ENCODE measurements at places on chromosomes 6 and 20.

DNA sequence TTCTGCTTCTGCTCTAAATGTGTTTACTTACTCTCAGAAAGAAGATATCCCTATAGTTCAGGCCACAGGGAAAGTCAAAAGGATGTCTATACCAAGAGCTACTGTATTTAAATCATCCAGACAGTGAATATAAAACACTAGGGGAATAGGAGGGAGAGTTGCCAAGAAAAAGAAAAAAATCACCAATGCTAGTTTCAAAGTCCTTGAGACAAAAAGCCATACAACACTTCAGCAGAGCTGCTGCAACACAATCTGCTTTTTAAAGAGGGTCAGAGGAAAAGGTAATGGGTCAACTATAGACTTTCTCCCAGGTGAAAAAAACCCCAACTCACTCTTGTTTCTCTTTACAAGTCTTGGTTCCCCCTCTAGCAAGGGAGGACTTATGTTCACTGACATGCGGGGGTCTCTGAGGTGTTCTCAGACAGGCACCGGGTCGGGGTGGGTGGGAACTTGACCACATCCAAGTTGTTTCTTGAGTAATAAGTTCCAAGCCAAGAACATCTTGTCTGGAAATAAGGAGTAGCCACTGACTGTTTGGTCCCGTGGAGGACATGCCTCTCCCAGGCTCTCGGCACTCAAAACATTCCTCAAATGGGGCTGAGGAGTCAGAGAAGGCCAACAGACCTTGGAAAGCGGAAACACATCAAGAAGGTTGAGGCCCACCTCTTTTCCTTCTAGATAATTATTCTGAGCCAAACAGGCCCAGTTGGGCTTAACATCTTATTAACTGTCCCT, 47.7 kb downstream of the GJA10 start:
- no peak for DNase-seq

- DNase-seq, result no peak
Observed at GRCh38 chr20:13816757-13817156, 31.9 kb downstream of the NDUFAF5 start.

- no peak for DNase-seq
Observed at GRCh38 chr20:33188421-33188820, 20.5 kb downstream of the BPIFA2 start.

DNA sequence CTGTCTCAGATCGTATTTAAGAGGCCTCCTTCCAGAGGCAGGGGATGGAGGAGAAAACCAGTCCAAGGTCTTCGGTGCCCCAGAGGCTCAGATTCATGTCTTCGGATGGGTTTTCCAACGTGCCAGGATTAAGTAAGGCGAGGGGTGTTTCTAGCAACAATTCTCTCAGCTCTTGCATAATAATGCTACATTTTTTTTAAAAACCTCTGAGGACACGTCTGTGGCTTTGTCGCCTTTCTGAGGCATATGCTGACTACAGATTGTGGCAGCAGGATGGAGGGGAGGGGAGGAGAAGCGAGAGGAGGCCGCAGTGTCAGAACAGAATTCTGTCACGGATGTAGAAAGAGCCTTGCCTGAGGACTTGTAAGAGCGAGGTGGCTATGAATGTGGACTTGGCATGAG, 17.7 kb upstream of the CCDC167 start:
- peak; percentile 62 for DNase-seq

DNA sequence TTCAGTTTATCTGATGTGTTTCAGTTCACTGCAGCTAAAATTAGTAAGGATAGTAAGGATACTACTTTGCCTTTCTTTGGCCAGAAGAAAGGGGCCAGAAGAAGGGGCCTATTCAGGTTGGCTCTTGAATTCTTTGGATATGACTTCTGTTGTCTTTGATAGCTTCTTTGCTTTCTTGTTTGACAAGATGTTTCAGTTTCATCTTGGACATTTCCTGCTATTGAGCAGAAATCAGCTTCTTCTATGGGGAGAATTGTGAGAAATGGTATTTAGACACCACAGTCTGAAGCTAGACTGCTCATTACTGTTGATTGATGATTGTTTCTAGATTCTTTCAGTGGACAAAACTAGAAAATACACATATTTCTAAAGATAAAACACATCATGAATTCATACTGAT, 23.2 kb downstream of the L3MBTL3 start:
- no peak for DNase-seq

- no peak for DNase-seq
Observed at GRCh38 chr6:19692506-19693298, 144.5 kb upstream of the ID4 start.

- DNase-seq, result no peak
Observed at GRCh38 chr6:111724505-111724904, 118.8 kb upstream of the TRAF3IP2 start.

GRCh38 chr6:63560801-63561287, 11.4 kb upstream of the LOC128125822 start:
- no peak for DNase-seq

DNA sequence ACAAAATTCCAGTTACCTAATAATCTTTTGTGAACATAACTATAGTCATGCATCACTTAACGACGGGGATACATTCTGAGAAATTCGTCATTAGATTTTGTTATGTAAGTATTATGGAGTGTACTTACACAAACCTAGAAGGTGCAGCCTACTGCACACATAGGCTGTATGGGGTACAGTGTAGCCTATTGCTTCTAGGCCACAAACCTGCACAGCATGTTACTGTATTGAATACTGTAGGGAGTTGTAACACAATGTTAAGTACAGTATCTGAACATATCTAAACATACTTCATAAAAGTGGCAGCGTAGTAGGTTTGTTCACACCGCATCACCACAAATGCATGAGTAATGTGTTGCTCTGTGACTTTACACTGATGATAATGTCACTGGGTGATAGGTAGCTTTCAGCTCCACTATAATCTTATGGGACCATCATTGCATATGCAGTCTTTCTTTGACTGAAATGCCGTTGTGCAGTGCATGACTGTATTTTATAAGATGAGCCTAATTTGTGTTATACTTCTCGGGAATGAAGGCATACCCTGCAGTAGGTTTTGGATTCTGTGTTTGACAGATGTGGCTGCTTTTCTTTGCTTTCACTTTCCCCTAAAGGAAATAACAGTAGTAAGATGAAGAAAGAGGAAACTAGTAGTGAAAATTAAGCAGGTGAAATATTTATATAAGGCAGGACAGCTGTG, 365.6 kb downstream of the FARS2 start:
- DNase-seq, result no peak

DNA sequence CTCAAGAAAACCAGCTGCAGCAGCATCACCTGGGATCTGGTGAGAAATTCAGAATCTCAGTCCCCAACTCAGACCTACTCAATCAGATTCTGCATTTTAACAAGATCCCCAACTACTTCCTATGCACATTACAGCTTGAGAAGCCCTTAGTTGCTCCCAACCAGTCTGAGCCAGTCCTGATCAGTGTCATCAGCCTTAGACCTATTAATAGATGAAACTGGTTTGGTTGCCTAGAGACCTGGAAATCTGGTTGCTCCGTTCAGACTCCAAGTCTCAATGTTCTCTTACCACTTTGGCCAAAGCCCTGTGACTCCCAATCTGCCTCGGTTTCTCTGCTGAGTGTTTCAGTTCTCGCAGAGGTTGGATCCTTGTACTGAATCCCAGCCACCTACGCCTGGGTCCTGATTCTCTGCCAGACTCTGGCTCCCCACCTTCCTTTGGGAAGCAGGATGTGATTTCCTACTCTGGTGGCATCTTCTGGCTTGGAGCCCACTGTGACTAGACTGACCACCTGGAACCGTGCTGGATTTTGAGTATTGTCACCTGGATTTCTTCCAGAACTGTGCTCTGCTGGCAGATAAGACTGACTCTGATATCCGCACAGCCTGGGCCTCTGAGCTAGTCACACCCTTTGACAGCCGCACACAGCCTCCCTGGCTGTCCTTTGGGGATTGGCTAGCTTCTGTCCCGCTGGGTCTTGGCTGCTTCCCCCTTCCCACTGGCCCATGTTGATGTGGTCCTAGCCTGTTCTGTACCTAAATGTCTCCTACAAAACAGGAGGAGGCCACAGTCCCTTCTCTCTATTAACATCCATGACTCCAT, 20.3 kb upstream of the ATXN1 start:
- no peak for DNase-seq

DNA sequence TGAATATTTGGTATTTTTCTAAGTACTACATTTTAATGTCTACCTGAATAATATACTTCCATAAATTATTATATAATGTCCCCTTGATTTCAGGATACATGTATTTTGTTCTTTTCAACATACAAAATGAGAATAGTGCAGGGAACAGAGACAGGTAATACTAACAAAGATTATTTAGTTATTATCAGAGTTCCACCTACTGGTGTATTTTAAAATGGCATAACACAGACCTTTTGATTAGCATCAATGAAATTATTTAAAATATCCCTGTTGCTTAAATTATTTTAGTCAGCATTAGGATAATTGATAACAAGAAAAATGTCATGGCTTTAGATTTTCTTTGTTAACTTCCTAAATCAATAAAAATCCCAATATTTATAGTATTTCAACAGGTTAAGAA, 184.0 kb downstream of the PRDM13 start:
- no peak for DNase-seq

DNA sequence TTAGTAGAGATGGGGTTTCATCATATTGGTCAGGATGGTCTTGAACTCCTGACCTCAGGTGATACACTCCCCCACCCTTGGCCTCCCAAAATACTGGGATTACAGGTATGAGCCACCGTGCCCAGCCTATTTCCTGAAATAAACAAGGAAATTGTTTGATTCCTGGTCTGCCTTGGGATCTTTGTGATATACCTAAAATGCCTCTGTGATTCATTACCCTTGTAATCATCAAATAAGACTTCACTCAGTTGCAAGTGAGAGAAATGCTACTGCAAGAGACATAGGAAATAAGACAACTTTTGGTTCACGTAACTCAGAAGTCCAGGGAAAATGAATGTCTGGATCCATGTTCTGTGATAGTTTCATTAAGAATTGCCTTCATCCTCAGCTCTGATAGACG, 173.2 kb upstream of the MARCKS start:
- DNase-seq, result no peak

DNA sequence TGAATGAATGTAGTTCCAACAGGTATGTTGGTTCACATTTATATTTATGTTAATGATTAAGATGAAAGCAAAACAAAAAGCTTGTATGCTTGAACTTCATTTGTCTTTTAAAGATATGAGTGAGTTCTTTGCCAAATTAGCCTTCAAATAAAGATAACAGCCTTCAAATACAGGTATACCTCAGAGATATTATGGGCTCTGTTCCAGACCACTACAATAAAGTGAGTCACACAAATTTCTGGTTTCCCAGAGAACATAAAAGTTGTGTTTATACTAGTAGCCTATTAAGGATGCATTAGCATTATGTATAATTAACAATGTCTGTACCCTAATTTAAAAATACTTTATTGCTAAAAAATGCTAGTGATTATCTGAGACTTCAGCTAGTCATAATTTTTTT, 245.3 kb upstream of the MAN1A1 start:
- no peak for DNase-seq

DNA sequence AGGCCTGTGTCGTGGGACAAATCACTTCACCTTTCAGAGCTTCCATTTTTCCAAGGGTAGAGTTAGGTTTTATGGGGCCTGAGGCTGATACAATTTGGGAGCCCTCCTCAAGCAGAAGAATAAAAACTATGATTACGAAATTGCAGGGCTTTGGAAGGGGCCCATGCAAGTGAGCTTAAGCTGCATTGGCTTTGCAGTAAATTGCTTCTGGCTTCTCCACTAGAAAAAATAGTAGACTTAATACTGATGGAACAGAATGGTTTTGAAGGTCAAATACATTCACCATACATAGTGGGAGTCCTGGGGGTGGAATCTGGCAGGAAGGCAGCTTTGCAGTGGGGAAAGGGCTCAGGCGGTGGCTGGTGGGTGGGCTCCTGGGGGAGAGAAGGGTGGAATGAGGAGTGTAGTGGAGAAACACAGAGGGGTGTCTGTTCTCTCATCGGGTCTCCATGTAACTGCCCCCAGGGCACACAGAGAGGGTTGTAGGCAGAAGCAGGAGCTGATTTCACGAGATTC, 55.9 kb upstream of the RNF24 start:
- no peak for DNase-seq

GRCh38 chr20:51067792-51068191, 44.9 kb upstream of the KCNG1 start:
- DNase-seq, result no peak

DNA sequence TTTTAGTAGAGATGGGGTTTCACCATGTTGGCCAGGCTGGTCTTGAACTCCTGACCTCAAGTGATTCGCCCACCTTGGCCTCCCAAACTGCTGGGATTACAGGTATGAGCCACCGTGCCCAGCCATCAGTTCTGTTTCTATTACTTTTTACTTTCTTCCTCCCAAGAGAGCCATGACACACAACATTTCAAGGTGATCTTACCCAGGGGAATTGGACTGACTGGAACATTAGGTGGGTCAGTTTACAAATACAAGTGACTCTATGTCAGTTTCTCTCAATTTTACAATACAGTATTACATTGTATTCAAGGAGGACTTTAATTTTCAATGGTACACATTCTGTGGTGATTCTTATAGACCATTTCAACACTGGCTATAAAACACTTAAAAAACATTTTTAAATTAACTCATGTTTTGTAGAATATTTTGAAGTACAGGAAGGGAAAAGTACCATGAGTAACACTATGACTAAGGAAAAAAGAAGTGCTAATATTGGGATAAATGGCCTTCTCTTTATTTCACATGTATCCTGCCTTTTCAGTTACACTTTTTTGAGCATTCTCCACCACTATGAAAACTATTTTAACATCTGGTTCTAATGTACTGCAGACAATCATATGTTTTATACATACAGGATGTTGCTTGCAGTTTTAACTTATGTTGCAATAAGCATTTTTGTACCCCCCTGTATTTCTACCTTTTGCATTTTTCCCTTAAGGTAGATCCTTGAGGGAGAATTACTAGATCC, 8.4 kb downstream of the TPBG start:
- no peak for DNase-seq

DNA sequence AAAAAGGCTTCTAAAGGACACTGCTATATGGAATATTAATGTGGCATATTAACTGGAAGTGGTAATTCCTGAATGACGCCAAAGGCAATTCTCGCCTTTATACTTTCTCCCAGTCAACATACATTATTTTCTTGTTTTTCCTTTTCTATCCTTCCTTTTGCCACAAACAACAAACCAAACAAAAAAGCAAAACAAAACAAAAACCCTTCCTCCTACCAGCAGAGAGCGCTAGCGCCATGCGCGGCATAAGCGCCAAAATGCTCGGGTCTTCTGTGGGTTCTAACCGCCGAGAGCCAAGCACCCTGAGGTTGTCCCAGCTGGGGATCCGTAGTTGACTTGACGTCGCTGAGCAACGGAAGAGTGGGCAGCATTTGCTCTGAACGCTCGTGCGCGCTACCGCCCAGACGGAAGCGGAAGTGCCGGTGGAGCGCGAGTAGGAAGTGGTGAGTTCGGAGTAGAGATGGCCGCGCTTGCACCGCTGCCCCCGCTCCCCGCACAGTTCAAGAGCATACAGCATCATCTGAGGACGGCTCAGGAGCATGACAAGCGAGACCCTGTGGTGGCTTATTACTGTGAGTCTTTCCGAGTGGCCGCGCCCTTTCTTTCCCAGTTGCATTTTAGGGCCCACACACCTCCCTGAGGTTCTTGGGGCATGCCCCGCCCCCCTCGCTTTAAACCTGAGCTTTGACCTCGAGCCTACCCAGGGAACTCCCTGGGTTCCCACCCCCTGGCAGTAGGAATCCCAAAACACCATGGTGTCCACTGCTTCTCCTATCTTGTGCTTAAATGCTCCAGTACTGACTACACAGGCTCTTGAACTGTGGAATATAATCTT, at the start of the genes NMBR and VTA1:
Gene NMBR (minus strand): TSS at position 295 of the 835 bp plus-strand sequence. CDS start 58,464 bp downstream, outside the sequence.
Gene VTA1 (plus strand): TSS at position 436 of the 835 bp plus-strand sequence. CDS start 25 bp downstream, at position 461.
- DNase-seq, result peak; percentile 91

- DNase-seq, result no peak
Observed at GRCh38 chr6:125257351-125257750, 44.4 kb downstream of the HDDC2 start.

GRCh38 chr6:45563041-45563440, 185.3 kb upstream of the SUPT3H start:
- DNase-seq, result no peak

Measured in activated T-helper 1 cell treated with Interleukin-2 at 50 U/mL for 16 hours (primary cell).